Right ventricle myocardium superior (tissue), 1 donor: ENCODE measurements at places on chromosomes 4 and X. TPM values are rescaled to one million over a fixed set of nuclear protein-coding genes. Genes with fewer than 3 reads are reported as not detected.

The ODAPH gene
- not detected for total RNA-seq

The PCYT1B gene
- not detected for total RNA-seq

The ZBTB49 gene
- total RNA-seq = 4.1 TPM

The NXF2 gene
- not detected for total RNA-seq

The PABPC1L2A gene
- not detected for total RNA-seq

The UCP1 gene
- not detected for total RNA-seq

DNA sequence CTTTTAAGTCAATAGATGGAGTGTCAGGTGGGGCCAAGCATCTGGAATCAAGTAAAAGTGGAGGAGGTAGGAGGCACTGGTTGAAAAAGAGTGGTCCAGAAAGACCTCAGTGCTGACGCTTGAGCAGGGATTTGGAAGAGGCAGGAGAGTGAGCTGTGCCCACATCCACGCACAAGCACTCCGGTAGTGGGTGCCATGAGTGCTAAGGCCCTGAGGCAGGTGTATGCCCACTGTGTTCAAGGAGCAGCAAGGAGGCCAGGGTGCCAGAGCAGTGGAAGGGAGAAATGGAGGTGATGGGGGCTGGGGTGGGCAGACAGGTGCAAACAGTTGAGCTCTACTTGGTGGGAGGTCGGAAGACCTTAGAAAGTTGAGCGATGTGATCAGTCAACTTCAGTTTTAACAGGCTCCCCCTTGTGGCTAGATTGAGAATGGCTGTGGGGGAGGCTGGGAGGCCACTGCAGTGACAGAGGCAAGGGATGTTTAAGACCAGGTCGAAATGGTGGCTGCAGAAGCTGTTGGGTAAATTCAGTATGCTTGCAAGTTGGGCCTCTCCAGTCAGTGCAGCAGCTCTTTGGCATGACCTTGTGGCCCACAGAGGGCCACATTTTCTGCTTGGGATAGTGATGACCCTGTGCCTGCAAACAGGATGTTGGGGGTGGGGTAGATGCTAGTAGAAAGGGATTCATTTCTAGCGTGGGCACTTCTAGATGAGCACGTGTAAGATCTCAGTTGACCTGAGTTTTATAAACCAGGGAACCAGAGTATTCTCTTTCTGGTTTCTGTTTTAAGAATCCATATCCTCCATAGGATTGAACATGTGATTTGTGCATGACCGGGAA, 12.7 kb downstream of the TKTL1 start:
- peak; percentile 57 for DNase-seq

GRCh38 chr4:38306482-38307071, 346.4 kb downstream of the PTTG2 start:
- no peak for DNase-seq
